Activated CD4-positive, alpha-beta T cell treated with anti-CD3 and anti-CD28 coated beads for 24 hours (primary cell): ENCODE measurements at places on chromosomes 2 and 18.

DNA sequence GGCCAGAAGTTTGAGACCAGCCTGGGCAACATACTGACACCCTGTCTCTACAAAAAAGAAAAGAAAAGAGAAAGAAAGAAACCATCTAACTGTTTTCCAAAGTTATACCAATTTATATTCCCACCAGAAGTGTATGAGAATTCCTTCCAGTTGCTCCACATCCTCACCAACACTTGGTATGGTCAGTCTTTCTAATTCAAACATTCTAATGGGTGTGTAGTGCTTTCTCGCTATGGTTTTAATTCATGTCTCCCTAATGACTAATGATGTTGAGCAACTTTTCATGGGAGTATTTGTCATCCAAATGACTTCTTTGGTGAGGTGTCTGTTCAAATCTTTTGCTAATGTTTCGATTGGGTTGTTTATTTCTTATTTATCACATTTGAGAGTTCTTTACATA lies 10.5 kb upstream of the B3GNT7 start:
- DNase-seq, result no peak

DNA sequence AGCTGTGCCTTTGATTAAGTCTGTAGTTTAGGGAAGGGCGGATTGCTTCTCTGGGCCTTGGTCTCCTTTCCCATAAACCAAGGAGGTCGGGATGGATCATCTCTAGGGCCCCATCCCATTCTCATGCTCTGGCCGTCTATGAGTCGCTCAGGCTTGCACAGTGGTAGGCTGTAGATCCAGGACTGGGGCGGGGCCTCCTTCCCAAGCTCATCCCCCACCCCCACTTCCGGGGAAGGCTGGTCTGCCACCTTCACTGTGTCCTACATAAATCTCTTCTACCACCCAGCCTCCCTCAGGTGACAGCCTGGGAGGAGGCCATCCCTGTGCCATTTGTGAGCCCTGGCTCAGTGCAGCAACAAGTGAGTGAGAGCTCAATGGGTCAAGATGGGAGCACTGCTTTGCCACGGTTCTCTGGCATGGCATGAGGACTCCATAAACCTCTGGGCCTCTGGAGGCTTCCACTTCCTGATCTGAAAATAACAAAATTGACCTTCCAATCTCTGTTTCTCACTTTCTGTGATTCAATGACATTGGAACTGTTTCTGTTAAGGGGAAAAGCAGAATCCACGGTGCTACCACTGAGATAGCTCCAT lies 68.5 kb downstream of the SUMO1 start:
- no peak for DNase-seq

GRCh38 chr2:27638037-27638637 lies 9.3 kb downstream of the GPN1 start:
- no peak for DNase-seq

DNA sequence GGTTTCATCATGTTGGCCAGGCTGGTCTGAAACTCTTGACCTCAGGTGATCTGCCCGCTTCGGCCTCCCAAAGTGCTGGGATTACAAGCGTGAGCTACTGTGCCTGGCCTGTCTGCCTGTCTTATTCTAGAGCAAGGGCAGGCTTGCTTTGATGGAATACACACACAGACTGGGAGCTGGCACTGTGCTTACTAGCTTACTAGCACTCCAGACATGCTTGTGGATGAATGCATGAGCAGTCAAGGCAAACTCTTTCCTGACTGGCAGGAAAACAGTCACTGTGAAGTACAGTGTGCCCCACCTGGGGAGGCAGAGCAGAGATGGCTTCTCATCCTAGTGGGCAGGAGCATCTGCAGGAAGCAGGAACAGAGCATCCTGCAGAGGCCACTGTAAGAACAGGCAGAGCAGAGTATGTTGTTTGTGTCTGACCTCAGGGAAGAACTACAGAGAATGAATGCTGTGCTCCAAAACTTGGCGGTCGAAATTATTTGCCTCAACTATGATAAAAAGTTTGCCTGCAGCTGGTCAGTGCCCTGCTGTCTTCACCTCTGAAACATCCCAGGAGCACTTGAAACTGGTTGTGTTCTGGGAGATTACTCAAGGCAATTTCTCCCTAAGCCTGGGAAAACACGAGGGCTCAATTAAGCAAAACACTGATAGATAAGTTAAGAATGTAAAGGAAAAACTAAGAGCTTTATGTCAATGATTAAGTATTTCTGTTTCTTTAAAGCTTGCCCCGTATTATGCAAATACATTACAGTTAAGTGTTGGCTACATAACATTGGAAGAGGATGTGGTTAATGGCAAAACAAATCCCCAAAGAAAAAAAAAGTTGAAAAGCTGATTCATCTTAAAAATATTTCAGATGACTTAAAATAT lies 102.4 kb downstream of the VAPA start:
- no peak for DNase-seq

DNA sequence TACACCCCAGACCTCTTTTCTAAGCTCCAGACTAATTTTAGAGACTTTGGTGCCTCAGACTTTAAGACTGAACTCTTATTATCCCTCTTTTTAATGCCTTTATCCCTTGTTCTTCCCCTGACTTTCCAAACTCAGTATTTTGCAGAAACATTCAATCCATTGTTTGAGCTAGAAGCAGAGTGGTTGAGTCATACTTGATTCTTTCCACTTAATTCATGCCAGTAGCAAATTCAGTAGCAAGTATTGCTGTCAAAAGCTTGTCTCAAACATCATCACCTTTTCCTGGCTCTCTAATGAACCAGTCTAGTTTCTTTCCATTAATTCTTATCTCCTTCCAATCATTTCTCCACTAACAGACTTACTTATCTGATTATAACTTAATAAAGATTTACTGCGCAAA lies 699.7 kb upstream of the ZNF804A start:
- DNase-seq, result no peak
